ENCODE measurements at places on chromosomes 4 and X. TPM values are rescaled to one million over a fixed set of nuclear protein-coding genes. Genes with fewer than 3 reads are reported as not detected.

The SSX4B gene
- total RNA-seq, result not detected

The UCP1 gene
- total RNA-seq, result not detected

The DDIT4L gene
- 2.0 TPM for total RNA-seq

The TLR6 gene
- 0.13 TPM for total RNA-seq

The MID1 gene
- total RNA-seq, result 25.9 TPM

The SPOCK3 gene
- not detected for total RNA-seq

The BGN gene
- 70.9 TPM for total RNA-seq

The TAF7L gene
- 0.13 TPM for total RNA-seq

Data from dermis microvascular lymphatic vessel endothelial cell (primary cell).